ENCODE measurements at places on chromosomes 2 and 18.
A peak's percentile ranks its signal among the peaks of the same experiment; 100 is the strongest.

DNA sequence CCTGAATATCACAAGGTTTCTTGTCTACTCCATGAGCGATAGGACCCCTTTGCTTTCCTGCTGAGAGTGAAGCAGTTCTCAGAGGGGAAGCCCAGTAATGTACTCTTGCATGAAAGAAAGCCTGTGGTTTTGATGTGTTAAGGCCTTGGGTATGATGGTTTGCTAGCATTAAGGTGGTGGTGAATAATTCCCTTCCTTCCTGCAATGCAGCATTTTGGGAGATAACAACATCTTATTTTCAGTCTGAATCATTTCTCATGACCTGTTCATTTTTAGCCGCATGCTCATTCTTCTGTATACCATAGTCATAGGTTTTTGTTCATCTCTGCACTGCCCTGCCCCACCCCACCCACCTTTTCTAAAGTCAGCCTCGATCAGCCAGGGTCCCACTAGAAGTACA is 66.2 kb downstream of the HNMT start:
- DNase-seq, result no peak

DNA sequence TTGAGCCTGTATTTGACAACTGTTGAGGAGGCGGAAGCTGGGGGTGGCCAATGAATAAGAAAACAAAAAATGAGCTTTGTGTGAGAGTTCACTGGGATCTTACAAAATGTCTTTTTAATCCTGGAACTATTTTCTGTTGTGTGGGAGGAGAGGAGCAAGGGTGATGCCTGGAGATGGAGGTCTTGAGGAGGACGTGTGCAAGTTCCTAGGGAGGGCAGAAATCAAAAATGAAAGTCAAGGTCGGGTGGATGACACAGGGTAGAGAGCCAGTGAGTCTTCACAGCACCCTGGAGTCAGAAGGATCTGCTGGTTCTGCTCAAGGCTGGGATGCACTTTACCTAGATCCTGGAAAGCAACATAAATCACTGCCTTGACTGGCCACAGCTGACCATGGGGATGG is 180.3 kb upstream of the PKDCC start:
- DNase-seq, result no peak

GRCh38 chr2:8015848-8016600 is 665.8 kb upstream of the ID2 start:
- DNase-seq, result no peak

DNA sequence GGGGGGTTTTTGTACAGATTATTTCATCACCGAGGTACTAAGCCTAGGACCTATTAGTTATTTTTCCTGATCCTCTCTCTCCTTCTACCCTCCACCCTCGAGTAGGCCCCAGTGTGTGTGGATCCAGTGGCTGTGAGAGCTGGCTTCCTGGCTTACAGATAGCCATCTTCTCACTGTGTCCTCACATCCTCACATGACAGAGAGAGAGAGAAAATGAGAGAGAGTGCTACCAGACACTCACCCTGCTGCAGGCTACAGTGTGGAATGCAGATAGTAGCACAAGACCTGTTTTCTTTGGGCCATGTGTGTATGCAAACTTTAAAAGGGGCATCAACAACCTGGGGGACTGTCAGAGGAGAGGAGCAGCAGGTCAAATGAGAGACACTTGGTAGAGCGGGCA is 9.5 kb downstream of the KCNK3 start:
- no peak for DNase-seq

- DNase-seq, result peak; percentile 65
Observed at GRCh38 chr18:12911025-12911928, 27.2 kb upstream of the PTPN2 start.

- no peak for DNase-seq
Observed at GRCh38 chr18:54962919-54963645, 3.8 kb upstream of the CCDC68 start.

- DNase-seq, result no peak
Observed at GRCh38 chr2:182621810-182622209, 94.2 kb upstream of the DNAJC10 start.

- DNase-seq, result no peak
Observed at GRCh38 chr2:134140251-134140661, 113.6 kb upstream of the MGAT5 start.

GRCh38 chr18:37986665-37987064 is 421.1 kb upstream of the CELF4 start:
- DNase-seq, result no peak

DNA sequence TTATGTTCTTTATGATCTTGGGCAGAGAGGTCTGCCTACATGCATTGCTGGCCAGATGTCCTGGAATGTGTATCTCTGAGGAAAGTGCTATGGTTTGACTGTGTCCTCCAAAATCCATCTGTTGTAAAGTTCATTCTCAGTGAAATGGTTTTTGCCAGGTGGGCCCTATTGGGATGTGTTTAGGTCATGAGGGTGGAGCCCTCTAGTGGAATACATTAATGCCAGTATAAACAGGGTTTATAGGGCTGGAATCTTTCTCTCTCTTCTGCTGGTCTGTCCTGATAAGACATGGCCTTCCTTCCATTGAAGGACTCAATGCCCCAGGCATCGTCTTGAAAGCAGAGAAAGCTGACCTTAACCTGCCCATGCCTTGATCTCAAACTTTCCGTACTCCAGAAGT is 258.5 kb downstream of the RPIA start:
- DNase-seq, result no peak

DNA sequence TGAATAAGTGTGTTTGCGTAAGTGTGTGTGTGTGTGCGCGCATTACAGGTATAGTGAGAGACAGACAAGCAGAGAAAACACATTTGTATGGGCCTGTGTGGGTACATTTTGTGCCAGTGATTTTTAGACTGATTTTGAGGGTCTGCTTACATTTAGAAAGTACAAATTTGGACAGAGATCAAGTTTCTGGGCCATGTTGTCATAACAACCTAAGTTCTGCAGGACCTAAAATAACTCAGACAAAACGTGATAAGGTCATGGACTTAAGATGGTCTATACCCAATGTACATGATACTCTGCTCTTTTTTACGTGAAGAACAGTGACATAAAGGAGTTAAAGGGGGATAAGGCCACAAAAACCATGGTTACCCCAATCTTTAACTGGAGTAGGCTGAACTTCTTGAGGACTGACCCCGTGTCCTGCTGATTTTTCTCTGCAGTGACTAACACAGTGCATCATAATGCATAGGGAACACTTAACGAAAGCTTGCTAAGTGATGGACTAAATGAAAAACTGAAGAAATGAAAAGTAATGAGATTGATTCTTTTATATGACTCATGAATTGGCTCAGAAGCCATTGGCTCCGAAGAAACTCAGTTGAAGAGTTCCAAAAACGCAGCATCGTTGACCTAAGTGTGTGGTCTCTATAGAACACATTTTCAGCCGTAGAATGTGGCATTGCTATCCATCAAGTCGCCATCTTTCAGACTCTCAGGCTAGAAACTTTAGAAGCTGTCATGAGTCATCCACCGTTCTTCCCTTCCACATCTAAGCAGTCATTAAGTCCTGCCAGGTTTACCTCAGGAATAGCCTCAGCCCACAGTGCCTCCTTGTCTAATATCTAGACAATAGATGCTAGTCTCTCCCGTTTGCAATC is 61.6 kb upstream of the NCOA1 start:
- no peak for DNase-seq

DNA sequence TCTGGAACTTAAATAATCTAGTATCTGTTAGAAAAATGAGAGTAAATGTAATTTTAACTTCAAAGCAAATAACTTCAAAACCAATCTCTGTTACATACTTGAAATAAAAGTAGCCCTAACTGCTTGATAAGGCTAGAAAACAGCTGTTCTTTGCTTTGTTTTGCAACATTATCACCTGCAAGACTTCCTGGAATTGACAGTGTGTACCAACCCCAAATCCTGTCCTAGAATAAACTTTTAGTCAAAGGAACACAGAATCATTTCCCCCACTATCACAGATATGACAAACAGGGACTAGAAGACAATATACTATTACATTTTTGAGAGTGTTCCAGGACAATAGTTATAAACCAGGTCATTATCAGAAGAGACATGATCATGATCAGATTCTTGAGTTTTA is 105.3 kb upstream of the PGAP1 start:
- DNase-seq, result no peak

DNA sequence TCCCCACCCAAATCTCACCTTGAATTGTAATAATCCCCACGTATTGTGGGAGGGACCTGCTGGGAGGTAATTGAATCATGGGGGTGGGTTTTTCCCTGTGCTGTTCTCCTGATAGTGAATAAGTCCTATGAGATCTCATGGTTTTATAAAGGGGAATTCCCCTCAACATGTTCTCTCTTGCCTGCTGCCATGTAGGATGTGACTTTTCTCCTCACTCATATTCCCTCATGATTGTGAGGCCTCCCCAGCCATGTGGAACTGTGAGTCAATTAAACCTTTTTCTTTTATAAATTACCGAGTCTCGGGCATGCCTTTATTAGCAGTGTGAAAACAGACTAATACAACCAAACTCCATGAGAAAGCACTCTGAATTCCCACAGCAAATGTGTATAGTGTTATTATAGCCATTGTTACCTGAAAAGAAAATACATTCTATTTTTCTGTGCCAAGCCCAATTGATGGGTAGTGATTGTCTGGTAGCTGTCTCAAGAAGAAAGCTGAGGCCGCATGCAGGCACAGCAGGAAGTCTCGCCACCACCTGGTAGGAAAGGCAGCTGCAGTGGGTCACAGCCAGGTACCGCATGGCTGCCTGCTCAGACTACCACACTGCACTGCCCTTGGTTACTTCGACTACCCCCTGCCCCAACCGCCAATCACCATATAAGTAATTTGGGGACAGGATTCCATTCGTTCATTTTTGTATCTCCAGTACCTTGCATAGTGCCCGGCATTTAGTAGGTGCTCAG is 10.3 kb upstream of the ZBTB7C start:
- DNase-seq, result no peak

- no peak for DNase-seq
Observed at GRCh38 chr2:180356676-180357075, 349.6 kb upstream of the CWC22 start.

- no peak for DNase-seq
Observed at GRCh38 chr2:73852020-73852419, 23.3 kb downstream of the STAMBP start.

DNA sequence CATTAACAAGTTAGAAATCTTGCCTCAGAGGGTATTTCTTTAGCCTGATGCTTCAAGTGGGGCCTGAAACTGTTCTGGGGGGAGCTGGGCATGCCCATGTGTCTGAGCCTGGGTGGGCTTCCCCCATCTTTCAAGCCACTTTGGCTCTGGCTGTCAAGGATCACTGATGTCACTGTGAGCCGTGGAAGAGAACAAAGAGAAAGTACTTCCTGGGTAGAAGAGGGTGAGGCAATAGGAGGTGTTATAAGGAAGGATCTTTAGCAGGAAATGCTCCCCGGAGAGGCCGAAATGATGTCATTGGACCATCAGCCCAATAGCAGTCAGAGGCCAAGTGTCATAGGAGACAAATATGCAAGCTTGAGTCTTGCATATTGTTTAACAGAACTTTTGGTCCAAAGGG is 228.4 kb upstream of the MEX3C start:
- peak; percentile 13 for DNase-seq

DNA sequence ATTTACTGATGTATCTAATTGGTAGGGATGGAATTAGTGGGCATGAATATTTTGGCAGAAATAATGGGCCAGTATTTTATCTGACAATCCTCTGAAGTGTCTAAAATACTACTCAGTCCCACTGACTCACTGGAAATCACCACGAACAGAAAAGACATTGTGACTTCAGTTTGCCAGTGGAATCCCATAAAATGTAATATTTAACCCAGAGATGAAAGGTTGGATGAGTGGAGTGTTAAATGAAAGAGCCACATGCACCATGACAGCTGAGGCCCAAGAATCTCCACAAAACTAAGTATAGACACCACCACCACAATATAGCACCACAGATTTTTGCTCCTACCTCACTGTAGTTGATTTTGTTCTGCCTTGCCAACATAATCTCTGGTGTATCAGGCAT is 103.9 kb downstream of the NEB start:
- DNase-seq, result no peak

DNA sequence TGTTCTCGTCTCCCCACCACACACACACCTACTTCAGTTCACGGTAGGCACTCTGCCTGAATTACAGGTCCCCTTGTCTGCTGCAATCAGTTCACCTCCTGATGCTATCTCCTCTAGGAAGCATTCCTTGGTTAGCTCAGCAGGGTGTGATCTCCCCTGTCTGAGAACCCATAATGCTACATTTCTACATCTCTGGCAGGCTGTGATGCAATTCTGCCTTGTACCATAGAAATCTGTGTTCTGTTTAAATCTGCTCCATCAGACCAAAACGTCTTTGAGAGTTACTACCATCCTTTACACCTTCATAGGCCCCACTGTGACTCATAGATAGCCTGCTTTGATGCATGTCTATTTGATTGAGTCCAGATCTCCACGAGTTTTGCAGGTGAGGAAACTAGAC is 103.9 kb downstream of the TTC32 start:
- no peak for DNase-seq

DNA sequence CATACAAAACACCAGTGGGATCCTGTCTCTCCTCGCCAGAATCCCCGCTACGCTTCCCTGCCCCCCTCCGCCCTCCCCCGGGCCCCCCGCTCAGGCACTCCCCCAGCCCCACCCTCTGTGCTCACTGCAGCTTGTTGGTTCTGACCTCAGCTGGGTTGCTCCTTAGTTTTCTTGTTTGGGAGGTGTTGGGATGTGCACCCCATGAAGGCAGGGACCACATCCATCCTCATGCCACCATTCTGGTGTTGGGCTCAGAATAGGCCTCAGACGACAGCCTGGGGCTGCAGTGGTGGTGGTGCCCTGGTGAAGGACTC is 4.6 kb downstream of the SNED1 start:
- DNase-seq, result no peak

DNA sequence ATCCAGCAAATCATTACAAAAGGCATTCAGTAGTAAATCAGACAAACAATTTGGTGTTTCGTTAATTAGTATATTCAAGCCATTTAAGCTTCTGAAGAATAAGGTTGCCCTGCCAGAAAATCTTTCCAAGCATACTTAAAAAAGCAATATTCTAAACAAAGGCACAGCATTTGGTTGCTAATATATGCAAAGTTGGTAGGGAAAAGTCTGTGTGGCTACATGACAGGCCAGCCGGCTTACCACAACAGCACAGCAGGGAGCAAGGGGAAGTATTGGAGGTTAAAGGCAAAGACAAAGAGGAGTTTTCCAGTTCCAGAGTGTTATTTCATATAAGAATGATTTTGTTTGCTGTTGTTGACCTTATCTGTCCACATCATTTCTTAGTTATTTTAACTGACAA is 282.3 kb downstream of the MBD5 start:
- no peak for DNase-seq

DNA sequence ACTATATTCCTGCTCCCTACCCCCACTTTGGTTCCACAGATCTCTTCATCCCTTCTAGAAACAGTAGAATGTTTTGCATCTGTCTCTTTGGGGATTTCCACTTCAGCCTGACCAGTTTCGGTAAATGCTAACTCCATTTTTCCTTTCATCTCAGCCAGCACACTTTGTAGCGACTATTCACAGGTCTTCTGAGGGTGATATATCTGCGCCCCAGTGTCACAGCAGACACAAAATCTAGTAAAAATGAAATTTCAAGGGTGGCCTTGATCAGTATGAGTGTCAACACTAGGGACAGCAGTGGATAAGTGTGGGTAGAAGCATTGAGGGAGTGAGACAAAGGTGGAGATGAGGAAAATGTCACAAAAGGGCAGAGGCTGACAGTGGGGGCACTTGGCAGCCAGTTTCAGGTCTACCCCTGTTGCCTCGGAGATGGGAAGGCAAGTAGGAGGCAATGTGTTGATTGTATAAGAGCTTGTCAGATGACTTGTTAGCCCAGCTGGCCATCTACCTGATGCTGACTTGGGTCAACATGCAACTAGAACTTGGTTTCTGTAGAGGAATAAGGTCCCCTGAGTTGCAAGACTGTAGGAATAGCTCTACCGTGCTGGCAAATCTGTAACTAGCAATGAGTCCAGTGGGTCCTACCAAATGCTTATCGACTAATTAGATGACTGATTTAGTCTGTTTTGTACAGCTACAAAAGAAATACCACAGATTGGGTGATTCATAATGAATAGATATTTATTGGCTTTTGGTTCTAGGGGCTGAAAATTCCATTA is 60.7 kb downstream of the CXCR4 start:
- peak; percentile 65 for DNase-seq

Measured in activated CD4-positive, alpha-beta memory T cell treated with anti-CD3 and anti-CD28 coated beads for 36 hours (primary cell).